SJSA1 (cell line): ENCODE measurements at places on chromosomes 2 and 18. TPM values are rescaled to one million over a fixed set of nuclear protein-coding genes. Genes with fewer than 3 reads are reported as not detected.

DNA sequence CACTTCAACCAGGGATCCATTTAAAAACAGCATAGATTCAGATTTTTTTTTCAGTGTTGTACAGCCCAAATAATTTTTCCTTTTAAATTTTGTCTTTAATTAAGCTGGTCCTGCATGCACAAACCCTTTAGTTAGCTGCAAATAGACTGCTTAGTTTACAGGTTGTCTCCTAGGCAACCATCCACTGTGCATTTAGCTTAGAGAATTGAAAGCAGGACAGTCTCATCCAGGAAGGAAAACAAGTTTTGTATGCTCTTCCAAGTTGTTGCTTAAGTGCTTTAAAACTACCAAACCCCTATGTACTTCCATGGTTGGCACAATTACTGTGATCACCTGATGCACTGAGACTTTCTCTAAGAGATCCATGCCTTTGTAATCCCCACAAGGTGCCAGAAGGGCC, at the start of gene MAP3K19:
Gene MAP3K19, minus strand, starts transcription at position 148 of the 400 bp plus-strand sequence. CDS start 22,800 bp downstream, outside the sequence.
- H3K27ac ChIP-seq = no peak within 1 kb of the TSS
- H3K27me3 ChIP-seq = peaks cover 6% of the 10 kb centered on the region; the same call in 1 of the 2 replicates
- no peaks in the 10 kb centered on the region for H3K4me1 ChIP-seq
- H3K36me3 ChIP-seq = peaks cover 2% of the 10 kb centered on the region; the same call in 1 of the 2 replicates
- no peak for DNase-seq

- H3K27ac ChIP-seq = no peak overlapping the region
- DNase-seq = no peak
- no peaks in the 10 kb centered on the region for H3K27me3 ChIP-seq
- H3K4me3 ChIP-seq = no peak overlapping the region
- peaks cover 38% of the 10 kb centered on the region for H3K36me3 ChIP-seq
These were observed 55.2 kb downstream of the ANKRD12 start for GRCh38 chr18:9191658-9192256.

- H3K36me3 ChIP-seq = peaks cover 70% of the 10 kb centered on the region
- H3K4me1 ChIP-seq = peaks cover 28% of the 10 kb centered on the region
- no peaks in the 10 kb centered on the region for H3K27me3 ChIP-seq
- H3K27ac ChIP-seq = no peak overlapping the region
- H3K4me3 ChIP-seq = peak overlapping the region; percentile 9; the same call in 1 of the 2 replicates
These were observed 2.9 kb downstream of the ITPRID2 start for GRCh38 chr2:181894381-181894780.

CFAP53 gene
- 0.08 TPM in 1 of 2 replicates, not detected in the other for total RNA-seq

GRCh38 chr2:182069908-182070307, 84.3 kb downstream of the PPP1R1C start:
- peaks cover 54% of the 10 kb centered on the region for H3K4me1 ChIP-seq
- H3K27me3 ChIP-seq = no peaks in the 10 kb centered on the region
- no peak overlapping the region for H3K4me3 ChIP-seq
- no peak for DNase-seq
- H3K36me3 ChIP-seq = no peaks in the 10 kb centered on the region

GALNT5 gene
- total RNA-seq = 1.7 and 2.7 TPM in 2 replicates

DNA sequence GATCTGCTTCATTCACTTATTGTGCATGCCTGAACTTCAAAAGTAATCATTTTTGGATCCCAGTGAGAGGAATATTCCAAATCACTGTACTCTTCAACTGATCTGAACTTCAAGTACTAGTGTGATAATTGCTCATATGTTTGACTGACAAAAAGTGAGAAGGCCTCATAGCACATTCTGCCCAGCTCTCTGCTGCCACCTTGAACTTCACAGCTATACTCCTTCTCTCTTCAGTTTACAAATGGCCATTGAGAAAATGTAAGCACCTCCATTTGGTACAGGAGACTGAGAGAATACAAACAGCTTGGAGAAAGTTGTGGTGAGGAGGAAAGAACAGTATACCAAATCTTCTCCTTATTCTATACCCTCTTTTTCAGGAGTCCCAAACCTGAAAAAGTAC, 946.0 kb upstream of the CHAC2 start:
- no peak overlapping the region for H3K27ac ChIP-seq
- no peaks in the 10 kb centered on the region for H3K36me3 ChIP-seq
- no peak for DNase-seq
- H3K4me3 ChIP-seq = no peak overlapping the region
- H3K4me1 ChIP-seq = no peaks in the 10 kb centered on the region

- H3K4me3 ChIP-seq = no peak overlapping the region
- no peak for DNase-seq
- H3K4me1 ChIP-seq = no peaks in the 10 kb centered on the region
- H3K27ac ChIP-seq = no peak overlapping the region
These were observed 1.2 kb upstream of the UGT1A7 start for GRCh38 chr2:233680361-233681045.

METAP1D gene
- total RNA-seq = 6.3 and 11.3 TPM in 2 replicates

DNA sequence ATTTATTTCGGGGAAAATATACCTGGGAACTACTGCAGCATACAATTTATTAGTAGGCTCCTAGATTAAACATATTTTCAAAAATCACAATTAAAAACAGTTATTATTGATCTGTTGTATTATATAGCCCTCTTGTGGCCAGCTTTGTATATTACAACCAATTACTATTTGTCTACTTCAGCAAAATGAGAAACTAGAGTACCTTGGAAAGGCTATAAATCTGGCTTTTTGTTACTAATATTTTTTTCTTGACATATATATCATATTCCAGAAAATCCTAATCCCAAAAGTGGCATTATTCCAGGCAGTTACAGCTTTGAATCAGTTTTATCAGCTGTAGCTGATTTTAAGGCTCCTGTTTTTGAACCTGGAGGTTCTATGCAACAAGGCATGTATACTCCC, 101.2 kb downstream of the UBR3 start:
- no peaks in the 10 kb centered on the region for H3K27me3 ChIP-seq
- no peak overlapping the region for H3K27ac ChIP-seq
- DNase-seq = no peak
- no peaks in the 10 kb centered on the region for H3K4me1 ChIP-seq
- peaks cover 33% of the 10 kb centered on the region for H3K36me3 ChIP-seq

DNA sequence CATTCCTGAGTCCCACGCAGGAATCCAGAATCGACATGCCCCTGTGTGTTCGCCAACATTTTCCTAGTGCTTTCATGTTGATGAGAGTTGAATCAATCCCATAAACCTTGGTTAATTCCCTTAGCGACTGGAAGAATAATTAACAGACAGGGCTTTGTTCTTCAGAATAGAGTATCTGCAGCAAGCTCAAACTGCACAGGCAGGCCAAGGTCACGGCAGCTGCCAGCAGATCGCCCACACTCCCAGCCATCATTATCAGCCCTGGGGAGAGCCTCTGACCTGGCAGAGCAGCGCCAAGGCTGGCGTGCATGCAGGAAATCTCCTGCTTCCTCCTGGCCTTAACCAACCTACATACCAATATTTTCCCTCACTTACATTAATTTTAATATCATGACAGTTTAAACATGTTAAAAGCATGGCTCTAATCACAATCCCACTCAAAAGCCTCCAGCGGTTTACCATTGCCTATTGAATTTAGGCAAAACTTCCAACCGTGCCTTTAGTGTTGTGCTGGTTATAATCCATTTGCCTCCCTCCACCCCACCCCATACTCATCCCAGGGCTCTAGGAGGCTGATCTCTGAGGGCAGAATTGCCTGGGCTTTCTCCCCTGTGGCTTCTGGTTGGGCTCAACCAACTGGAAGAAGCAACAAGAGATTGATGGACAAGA, 46.8 kb upstream of the NCK2 start:
- H3K27ac ChIP-seq = no peak overlapping the region
- H3K4me1 ChIP-seq = no peaks in the 10 kb centered on the region
- H3K4me3 ChIP-seq = no peak overlapping the region
- DNase-seq = no peak

DNA sequence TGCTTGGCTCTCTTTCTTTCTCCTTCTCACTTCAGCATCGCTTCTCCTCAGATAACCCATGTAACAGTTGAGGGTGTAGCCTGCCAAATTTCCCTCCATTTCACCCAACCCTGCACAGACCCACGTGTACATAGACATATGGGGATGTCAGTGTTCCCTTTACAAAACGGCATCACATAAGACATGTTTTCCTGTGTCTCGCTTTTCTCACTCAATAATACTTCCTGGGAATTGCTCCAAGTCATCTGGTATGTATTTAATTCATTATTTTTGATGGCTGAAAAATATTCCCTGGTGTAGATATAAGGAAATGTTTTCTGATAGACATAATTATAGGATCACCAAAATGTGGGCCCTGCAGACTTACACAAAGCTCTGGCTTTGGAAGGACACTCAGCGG, 176.8 kb downstream of the LOXHD1 start:
- no peak for DNase-seq
- no peak overlapping the region for H3K4me3 ChIP-seq
- no peaks in the 10 kb centered on the region for H3K27me3 ChIP-seq
- H3K4me1 ChIP-seq = no peaks in the 10 kb centered on the region

OR6B2 gene
- total RNA-seq = not detected in 2 replicates

DNA sequence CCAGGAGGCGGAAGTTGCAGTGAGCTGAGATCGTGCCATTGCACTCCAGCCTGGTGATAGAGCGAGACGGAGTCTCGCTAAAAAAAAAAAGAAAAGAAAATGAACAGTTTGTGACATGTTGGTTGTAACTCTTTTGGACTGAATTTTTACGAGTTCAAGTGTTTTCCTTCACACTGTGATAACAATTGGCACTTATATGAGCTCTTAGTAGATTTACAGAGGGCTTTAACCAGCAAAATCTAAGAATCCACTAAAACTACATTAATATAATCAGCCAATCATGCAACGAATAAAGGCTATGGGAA, 2.1 kb upstream of the GEMIN6 start:
- no peaks in the 10 kb centered on the region for H3K4me1 ChIP-seq
- peaks cover under 1% of the 10 kb centered on the region; the same call in 1 of the 2 replicates for H3K36me3 ChIP-seq
- H3K27me3 ChIP-seq = no peaks in the 10 kb centered on the region
- no peak overlapping the region for H3K27ac ChIP-seq
- no peak for DNase-seq

DNA sequence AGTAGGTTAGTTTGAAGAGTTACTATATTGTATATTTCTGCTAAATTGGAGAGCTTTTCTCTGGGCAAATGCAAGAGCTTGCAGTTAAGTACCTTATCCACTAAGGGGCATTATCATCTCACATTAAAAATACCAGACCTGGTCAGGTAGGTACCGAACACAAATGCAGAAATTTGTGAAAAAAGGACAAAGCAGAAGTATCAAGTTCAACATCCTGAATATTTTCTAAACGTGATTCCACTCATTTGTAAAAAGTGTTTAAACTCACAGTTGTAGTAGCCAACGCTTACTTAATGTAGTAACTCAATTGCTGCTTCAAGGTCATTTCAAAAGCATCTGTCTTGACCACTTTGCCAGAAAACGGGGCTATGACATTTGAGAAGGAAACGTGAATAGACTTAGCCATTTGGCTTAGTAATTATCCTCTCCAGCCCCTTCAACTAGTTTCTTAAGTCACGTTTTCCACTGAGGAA, 52.1 kb downstream of the CYRIA start:
- DNase-seq = peak; percentile 19
- H3K27ac ChIP-seq = no peak overlapping the region
- no peaks in the 10 kb centered on the region for H3K27me3 ChIP-seq
- peaks cover 15% of the 10 kb centered on the region for H3K4me1 ChIP-seq
- H3K4me3 ChIP-seq = no peak overlapping the region
- no peaks in the 10 kb centered on the region for H3K36me3 ChIP-seq

COL6A3 gene
- total RNA-seq = 160 and 243 TPM in 2 replicates

IHH gene
- 0.05 TPM in 1 of 2 replicates, not detected in the other for total RNA-seq

DNA sequence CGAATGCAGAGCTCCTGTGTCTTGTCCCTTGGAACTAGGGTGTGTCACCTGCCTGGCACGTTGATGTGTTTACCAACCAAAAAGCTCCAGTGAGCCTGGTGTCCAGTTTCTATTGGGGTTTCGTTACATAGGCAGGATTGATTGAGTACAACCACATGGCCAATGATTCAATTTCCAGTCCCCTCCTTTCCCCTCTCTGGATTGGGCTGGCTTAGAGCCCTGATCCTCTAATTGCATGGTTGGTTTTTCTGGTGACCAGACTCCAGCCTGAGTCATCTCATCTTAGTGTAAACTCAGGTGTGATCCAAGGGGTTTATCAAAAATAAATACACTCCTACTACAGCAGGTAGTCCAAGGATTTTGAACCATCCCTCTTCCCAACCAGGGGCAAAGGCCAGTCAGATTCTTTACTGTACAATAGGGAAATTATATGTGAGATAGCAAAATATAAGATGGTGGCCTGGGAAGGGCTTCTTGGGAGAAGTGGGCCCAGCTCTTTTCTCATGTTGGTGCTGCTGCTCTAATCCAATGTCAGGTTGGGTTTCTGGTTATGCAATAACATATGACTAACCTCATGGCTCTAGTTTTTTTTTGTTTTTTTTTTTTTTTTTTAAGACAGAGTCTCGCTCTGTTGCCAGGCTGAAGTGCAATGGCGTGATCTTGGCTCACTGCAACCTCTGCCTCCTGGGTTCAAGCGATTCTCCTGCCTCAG, 64.7 kb upstream of the MGAT5 start:
- no peaks in the 10 kb centered on the region for H3K36me3 ChIP-seq
- no peak for DNase-seq
- H3K4me3 ChIP-seq = no peak overlapping the region
- no peaks in the 10 kb centered on the region for H3K4me1 ChIP-seq

CFAP65 gene
- not detected in 2 replicates for total RNA-seq

DNA sequence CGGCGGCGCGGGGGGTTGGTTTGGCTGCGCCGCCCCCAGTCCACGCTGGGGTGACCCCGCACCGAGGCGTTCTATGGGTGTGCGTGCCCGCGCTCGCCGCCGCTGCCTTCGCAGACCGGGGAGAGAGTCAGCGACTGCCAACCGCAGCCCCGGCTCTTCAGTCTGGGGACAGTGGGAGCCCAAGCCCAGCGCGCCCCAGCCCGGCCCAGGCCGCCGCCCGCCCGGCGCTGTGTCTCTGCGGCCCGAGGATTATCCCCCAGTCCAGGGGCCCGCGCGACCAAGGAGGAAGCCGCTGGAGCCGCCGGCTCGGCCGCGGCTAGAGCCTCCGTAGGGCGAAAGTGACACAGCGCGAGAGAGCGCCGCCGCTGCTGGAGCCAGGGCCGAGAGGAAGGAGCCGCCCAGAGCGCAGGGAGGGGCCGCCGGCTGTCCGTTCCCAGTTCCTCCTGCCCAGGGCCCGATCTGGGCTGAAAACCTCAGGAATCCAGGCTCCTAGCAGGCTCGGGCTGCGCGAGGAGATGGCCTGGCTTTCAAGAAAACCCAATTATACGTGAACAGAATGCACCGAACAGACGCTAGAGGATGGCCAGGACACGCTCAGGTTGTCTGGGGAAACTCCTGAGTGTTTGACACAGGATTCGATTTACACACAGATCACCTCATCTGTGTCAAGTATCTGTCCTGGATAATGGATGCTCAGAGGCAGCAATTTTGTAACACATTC, 2.4 kb downstream of the CTIF start:
- peak; percentile 86 for DNase-seq
- H3K27me3 ChIP-seq = no peaks in the 10 kb centered on the region
- peak overlapping the region; percentile 79 for H3K4me3 ChIP-seq
- H3K27ac ChIP-seq = peak overlapping the region; percentile 74

- H3K27ac ChIP-seq = no peak overlapping the region; the same call in 1 of the 2 replicates
- no peak overlapping the region for H3K4me3 ChIP-seq
- no peaks in the 10 kb centered on the region for H3K36me3 ChIP-seq
These were observed 36.9 kb upstream of the KLF11 start for GRCh38 chr2:10006236-10007161.
